Stimulated activated naive CD8-positive, alpha-beta T cell treated with anti-CD3 and anti-CD28 coated beads, Interleukin-15, amount 100 ng/mL, for 72 hours (primary cell): ENCODE measurements at places on chromosomes 2 and 18.

DNA sequence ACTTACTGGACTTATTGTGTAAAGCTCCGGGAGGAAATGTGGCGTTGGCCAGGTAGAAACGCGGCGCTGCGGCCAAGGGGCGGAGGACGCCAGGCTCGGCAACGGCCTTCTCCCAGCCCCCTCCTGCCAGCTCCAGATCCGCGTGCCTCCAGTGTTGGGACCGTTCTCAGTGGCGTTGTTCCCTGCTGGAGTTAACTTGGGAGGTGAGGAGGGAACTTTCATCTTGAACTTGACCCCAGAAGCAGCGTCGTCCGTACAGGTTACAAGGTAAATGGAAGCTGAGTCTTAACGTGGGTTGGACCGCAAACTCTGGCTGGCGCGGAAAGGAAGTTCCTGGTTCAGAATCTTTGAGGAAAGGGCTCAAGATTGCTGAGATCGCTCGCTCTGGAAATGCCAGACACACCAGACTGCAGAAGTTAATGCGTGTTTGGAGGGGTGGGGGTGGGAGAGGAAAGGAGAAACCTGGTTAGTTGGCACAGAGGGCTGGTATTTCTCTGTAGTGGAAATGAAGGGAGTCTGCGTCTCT is 1.3 kb downstream of the TANC1 start:
- no peak for DNase-seq

GRCh38 chr2:131659168-131659572 is 131.5 kb downstream of the CCDC74A start:
- no peak for DNase-seq

GRCh38 chr2:47867205-47867604 is 39.1 kb downstream of the FBXO11 start:
- no peak for DNase-seq

- peak; percentile 69 for DNase-seq
Measured at GRCh38 chr18:74081966-74082741, 65.5 kb downstream of the FBXO15 start.

DNA sequence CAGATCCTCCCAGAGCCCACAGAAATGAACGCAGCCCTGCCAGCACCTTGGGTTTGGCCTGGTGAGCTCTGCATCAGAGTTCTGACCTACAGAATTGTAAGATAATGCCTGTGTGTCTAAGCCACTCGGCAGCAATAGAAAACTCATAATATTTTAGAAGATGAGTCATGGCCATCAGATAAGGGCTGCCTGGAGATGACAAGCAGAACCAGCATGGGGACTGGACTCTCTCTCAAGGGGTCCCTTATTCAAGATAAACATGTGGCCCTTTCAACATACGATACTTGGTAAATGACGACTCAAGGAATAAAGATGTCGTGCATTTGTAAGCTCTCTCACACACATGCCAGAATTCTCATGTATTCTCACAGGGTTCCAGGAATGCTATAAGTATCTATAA is 8.5 kb upstream of the AGAP1 start:
- no peak for DNase-seq

DNA sequence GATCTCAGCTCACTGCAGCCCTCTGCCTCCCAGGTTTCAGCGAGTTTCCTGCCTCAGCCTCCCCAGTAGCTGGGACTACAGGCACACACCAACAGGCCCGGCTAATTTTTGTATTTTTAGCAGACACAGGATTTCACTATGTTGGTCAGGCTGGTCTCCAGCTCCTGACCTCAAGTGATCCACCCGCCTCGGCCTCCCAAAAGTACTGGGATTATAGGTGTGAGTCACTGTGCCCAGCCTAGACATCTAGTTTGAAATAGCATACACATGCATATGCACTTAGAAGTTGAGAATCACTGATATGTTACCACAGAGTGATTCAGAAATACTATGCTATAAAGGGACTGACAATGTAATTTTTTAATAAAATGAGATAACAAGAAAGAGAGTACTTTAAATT is 69.8 kb upstream of the CDKL4 start:
- no peak for DNase-seq

GRCh38 chr2:48750128-48750739 is 5.3 kb downstream of the LHCGR start:
- DNase-seq: no peak

DNA sequence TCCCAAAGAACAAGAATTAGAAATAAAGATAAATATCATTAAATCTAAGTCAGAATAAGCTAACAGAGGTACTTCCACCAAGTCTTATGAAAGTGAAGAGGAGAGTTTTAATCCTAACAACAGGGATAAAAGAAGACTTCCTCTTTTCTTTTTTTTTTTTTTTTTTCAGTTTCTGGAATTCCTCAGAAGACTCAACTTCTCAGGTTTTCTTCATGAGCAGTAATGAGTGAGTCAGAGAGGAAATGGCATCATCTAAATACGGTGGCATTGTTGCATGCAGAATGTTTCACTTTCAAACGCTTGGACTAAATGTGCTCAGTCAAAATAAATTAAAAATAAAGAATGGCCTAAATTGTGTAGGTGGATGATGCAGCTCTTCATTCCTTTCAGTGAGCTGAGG is 45.6 kb upstream of the ARHGAP15 start:
- no peak for DNase-seq

GRCh38 chr2:201968476-201968875 is 65.2 kb upstream of the FZD7 start:
- no peak for DNase-seq

GRCh38 chr2:8538931-8539621 is 142.8 kb upstream of the ID2 start:
- DNase-seq: no peak
